ENCODE measurements at places on chromosomes 3 and 15.

DNA sequence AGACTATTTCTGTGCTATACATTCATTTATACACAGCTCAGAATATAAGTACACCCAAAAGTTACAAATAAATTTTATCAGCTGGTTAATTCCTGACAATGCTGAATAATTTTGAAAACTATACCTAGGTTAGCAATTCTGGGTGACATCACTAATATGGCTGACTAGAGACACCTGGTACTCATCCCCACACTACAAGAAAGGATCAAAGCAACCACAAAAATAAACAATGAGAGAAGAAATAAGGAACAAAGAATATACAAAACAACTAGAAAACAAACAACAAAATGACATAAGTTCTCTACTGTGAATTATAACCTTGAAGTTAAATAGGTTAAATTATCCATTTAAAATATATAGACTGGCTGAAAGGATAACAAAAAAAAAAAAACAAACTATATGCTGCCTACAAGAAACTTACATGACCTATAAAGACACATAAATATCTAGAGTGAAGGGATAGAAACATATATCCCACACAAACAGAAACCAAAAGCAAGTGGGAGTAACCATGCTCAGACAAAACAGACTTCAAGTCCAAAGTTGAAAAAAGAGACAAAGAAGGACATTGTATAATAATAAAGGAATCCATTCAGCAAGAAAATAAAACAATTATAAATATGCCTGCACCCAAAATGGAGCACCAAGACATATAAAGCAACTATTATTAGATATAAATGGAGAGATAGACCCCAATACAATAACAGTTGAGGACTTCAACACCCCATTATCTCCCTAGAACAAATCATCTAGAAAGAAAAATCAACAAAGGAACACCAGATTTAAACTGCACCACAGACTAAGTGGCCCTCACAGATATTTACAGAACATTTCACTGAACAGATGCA, 57.8 kb downstream of the IMPG2 start:
- no peak for DNase-seq

DNA sequence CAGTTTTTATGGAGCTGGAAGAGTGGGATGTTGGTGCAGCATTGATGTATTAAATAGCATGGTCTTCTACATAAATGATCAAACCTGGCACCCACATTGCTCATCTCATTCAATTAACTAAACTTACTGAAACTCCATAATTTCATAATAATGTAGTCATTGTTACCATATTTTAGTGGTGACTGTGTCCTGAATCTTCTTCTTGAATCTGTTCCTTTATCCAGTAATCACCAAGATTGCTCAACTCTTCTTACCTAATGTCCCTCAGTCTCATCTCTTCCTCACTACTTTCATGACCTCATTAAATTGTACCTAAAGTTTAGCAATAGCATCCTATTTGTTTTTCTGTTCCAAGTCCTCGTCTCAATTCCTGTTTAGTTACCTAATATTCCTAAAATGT, 69.8 kb downstream of the FGF7 start:
- no peak for DNase-seq

DNA sequence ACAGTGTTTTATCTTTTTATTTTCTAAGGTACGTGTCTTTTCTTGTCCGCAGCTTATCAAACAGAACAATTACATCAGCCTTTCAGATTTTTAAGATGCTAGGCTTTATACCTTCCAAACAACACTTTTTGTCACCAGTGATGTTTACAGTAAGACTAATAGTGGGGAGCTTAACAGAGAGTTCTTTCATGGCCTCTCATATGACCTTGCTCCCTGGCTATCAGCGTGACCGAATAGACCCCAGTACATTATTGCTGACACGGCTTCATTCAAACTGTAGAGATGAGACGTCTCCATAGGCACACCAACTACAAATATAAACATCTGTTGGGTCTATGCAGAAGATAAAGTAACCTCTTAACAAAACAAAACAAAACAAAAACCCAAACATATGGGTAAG, 477.6 kb upstream of the KCNMB2 start:
- no peak for DNase-seq

DNA sequence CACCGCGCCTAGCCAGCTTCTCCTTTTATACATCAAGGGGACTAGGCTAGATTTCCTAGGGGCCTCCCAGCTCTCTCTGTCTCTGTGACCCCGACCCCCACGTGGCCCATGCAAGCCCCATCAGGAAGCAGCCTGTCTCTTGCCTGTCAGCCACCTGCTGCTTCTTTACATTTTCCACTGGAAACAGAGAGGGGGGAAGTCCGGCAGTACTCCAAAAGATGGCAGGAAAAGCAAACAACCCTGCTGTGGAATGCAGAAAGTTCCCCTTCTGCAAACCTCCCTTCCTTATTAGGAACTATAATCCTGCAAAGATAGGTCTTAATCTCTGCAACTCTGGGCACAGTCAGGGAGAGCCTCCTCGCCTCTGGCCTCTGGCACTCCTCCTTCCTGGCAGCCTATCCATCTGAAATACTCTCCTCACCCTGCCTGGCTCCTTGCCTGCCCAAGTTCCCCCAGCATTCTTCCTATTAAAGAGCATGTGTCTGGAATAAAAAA, 47.4 kb upstream of the HACD2 start:
- DNase-seq: no peak

DNA sequence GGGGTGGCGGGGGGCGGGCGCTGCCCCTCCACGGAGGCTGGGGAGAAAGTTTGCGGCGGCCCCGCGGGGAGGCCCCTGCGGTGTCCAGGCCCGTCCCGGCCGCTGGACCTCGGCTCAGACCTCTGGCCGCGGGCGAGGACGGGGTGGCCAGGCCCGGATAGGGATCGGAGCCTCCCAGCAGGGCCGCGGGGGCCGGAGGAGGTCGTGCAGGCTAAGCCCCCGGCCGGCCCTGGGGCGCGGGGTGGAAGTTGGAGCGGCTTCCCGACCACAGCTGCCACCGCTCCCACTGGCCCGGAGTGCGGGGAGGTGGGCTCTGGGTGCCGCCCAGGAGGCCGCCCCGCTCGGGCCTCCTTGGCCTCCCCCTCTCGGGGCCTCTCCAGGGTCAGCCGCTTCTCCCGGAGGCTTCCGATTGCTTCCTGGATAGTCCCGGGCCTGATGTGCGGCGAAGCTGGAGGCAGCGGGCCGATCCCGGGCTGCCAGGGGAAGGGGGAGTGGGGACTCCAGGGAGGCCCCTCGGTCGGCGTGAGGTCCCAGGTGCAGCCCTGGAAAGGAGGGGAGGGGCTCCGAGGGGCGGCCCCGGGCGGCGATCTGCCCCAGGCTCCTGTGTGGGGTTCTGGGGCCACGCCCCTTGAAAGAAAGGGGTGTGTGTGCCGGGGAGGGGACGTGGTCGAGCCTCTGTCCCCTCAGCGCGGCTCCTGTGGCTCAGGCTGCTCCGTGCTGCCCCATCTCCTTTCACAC, 907 bp downstream of the PLXNA1 start:
- no peak for DNase-seq

DNA sequence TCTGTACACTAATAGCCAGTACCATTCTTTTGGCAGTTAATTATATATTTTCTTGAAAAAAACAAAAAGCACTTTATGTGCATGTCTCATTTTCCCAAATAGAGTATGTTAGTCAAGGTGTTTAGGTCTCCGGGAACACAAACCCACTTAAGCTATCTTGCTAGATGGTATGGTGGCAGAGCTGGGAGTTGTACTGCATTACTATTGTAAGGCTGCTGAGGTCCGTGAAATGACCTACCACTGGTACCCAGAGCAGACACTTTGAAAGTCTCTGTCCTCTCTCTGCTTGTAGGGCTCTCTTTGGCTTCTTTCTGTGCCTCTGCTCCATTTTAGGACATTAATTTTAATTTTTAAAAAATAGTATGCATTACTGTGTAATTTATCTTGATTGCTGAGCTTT, 8.8 kb downstream of the TMOD3 start:
- DNase-seq: no peak

GRCh38 chr3:43862992-43863805, 172.5 kb downstream of the ABHD5 start:
- no peak for DNase-seq

DNA sequence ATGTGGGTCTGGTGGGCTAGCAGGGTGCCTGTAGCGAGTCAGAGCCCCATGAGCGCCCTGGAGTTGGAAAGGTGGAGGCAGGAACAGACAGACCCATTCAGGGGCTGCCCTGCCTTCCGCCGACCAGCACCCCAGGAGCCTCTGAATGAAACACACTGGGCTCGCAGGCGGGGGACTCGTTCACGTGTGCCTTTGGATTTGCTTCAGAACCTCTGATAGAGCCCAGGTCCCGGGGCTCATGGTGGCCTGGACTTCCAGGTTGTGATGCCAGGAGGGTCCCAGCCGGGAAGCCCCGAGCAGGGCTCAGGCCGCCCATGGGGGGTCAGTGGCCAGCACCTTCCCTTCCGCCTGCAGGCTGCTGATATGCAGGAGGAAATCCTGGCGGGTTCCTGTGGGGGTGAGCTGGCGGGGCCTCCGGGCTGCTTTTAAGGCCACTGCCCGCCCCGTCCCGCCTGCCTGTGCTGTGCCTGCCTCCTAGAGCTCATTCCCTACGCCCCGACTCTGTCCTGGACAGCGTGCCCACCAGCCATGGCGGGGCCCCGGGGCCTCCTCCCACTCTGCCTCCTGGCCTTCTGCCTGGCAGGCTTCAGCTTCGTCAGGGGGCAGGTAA, at the start of gene STAB1:
STAB1 (plus strand) TSS at position 453 of the 610 bp plus-strand sequence; CDS start at position 529, 76 bp downstream.
- no peak for DNase-seq

DNA sequence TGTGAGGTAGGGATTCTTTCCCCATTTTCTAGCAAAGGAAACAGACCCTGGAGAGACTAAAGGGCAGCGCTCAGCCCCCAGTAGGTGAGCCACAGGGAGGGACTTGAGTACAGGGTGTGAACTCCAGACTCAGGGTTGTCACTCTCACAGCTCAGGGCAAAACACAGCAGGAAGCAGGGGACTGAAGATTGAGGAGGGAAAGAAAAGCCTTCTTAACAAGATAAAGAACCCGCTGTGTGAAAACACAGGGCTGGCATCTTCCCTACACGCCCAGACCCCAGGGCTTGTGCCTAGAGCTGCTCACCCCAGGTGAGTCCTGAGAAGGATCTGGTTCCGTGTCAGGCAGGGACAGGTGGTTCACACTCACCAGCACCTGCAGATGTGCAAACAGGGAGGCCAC, 59.6 kb downstream of the ABTB1 start:
- DNase-seq: no peak

GRCh38 chr15:35252351-35252865, 167.3 kb upstream of the NANOGP8 start:
- DNase-seq: no peak

- DNase-seq: no peak
Measured at GRCh38 chr15:31046759-31047359, 54.7 kb downstream of the TRPM1 start.

- no peak for DNase-seq
Measured at GRCh38 chr3:37338500-37338899, 164.1 kb upstream of the LRRFIP2 start.

DNA sequence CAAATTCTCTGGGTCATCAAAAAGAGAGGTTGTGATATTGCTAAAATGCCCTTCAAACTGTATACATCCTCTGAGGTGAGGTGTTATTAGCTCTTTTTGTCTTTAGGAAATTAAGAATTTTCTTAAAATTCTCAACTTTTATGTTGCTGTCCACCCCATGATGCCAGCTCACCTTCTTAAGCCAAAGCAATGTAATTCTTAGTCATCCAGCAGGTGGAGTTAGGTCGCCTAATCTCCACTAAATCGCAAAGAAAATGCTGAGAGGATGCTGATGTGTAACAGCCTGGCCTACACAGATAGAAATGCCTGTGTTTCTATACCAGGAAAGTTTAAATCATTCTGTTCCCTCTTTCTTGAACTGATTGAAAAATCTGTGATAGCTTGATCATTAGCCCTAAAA, 770.2 kb upstream of the ALCAM start:
- DNase-seq: no peak

DNA sequence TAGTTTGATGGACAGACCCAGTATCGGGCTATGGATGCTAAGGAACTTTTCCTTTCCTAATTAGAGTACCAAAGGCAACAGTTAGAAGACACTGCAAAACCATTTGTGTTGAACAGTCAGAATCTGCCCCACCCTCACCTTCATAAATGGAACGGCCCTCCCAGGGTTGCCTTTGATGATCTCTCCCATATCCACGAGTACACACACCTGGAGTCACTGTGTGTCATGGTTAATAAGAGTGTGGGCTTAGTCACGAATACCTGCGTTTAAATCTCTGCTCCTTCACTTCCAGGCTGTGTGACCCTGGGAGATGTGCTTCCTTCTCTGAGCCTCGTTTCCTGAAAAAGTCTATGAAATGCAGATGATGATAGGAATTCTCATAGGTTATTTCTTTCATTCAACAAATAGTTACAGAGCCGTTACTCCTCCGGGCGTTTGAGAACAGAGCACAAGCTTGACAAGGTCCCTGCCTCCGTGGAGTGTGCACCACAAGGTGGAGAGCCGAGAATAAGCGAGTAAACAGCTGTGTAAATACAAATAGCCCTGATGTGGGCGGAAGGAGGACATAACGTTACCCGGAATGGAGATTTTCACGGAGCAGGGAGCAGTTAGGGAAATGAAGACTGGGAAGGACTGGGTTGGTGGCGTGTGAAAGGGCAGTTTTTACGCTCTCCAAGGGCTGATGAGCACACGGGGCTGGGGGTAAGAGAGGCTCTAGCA, 6.7 kb downstream of the SLC51A start:
- DNase-seq: no peak

- DNase-seq: no peak
Measured at GRCh38 chr3:196471551-196471950, 32.0 kb downstream of the RNF168 start.

DNA sequence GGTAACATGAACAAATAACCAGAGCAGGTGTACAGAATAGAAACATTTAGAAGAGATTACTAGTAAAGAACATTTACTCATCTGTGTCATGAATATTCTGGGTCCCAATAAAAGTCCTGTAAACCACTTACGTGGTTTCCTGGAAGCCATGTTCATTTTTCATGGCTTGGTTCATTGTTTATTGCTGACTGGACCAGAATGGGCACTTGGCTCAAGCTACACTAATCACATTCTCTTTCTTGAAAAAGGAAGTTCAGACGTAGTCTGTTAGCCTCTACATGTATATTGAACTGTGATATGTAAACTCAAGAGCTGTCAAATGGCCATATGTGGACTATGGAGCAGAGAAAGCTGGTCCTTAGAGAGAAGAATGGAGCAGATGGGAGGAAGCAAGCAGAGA, 138.3 kb upstream of the FAM3D start:
- DNase-seq: no peak

DNA sequence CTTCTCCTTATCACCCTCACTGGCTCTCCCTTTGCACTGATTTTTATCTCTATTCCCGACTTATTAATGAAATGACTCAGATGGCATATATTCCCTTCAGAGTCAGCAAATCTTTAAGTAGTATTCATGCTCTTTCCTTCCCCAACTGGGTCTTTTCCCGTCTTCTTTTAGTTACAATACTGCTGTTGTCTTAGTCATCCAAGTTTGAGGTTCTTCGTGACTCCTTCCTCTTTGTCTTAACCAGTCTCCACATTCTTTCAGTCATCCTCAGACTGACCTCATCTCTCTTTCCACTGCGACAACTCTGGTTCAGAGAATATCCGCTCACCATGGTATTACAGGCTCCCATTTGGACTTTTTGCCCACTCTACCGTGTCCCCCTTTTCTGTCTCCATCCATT, 12.4 kb downstream of the WDR5B start:
- no peak for DNase-seq
